ENCODE measurements at places on chromosomes 4 and X.

DNA sequence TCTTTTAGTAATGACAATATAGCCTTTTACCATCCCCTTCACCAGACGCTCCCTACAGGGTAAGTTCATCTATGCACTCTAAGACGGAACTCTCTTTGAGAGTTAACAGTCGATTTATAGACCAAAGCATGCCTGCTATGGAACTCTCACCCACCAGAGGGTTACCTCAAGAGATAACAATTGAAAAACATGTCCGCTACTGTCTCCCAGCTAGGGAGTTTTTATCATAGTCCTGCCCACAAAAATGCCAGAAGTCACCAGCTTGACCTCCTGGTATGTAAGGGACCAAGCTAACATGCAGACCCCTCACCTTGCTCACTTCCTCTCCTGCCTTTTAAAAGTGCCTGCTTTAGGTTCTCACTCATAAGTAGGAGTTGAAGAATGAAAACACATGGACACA lies 16.7 kb upstream of the YTHDC1 start:
- DNase-seq: no peak

GRCh38 chr4:93791570-93792195 lies 36.9 kb upstream of the ATOH1 start:
- DNase-seq: no peak

DNA sequence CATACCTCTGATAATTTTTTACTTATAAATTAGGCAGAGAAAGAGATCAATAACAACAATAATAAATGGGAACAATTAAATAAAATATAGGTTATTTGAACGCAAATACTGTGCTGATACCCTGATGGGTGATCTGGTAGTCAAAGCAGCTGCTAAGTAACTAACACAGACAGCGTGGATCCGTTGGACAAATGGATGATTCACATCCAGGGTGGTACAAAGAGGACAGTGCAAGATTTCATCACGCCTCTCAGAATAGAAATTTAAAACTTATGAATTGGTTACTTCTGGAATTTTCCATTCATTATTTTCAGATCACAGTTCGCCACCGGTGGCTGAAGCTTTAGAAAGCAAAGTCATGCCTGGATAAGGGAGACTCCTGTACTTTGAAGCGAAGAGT lies 1066.0 kb upstream of the ADGRL3 start:
- DNase-seq: no peak

- no peak for DNase-seq
These were observed 63.8 kb downstream of the ZNF718 start for GRCh38 chr4:188091-188490.

DNA sequence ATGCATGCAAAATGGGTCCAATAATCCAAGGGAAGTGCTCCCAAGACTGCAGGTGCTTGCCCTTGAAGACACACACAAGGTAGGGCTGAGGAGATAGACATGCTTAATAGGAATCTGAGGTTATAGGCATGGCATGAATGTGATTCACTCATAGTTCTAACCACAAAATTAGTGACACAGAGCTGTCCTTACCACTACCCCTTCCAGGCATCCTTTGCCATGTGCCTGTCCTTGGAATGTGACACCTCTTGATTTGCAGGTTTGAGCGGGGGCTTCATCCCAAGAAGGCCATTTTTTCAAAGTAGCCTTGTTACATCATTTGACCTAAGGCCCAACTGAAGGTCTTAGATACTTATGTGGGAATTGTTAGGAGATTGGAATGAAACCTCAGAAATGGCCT lies 112.5 kb downstream of the CCNG2 start:
- DNase-seq: no peak

DNA sequence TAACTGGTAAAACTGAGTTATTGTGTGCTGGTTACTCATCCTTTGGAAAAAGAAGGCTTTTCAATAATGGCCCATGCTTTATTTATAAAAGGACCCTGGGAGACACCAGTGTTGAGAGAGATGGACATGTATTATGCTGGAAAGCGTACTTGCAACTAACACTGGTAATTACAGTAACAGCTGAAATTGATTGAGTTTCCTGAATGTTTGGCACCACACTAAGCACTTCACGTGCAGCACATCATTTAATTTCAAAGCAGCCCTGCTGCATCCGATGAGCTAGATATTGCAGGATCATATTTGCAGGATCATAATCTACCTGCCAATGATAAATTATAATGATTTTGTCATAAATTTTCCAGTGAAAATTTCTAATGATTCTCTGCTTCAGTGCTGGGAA lies 81.5 kb downstream of the QRFPR start:
- no peak for DNase-seq

GRCh38 chr4:95590615-95591014 lies 41.8 kb upstream of the UNC5C start:
- no peak for DNase-seq

DNA sequence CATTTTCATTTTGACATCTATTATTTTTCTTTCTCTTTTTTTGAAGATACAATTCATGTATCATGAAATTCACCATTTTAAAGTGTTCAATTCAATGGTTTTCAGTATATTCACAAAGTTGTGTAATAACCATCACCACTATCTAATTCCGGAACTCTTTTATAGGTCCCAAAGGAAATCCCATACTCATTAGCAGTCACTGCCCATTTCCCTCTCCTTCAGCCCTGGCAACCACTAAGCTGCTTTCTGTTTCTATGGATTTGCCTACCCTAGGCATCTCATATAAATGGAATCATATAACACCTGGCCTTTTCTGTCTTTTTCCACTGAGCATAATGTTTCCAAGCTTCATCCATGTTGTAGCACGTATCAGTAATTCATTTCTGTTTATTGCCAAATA lies 3.2 kb upstream of the FGF2 start:
- no peak for DNase-seq

DNA sequence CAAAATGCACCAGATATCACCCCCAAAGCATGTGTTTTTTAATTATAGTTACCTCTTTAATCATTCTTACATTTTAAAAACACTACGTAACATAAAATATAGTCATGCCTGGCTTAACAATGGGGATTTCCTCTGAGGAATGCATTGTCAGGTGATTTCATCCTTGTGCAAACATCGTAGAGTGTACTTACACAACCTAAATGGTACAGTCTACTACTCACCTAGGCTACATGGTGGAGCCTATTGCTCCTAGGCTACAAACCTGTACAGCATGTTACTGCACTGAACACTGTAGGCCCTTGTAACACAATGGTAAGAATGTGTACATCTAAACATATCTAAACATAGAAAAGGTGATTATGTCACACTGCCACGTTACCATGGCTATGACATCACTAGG lies 208.6 kb downstream of the SPOCK3 start:
- DNase-seq: no peak

GRCh38 chr4:163923092-163923491 lies 428.6 kb downstream of the TMA16 start:
- no peak for DNase-seq

DNA sequence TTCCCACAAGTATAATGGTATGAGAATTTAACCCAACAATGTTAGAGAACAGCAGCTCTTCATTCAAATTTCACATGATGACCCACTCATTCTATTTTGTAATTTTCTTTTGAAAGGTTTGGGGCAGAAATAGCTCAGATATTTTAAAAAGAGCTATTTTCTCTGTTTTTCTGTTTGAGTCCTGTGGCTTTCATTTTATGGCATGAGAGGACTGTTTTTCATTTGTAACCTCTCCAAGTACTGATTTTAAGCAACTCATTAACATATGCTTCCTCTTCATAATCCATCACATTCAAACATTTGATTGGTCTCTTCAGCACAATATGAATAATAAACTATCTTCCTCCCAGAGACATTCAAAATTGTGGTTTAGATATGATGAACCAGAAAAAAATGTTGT lies 129.0 kb upstream of the TEX13A start:
- DNase-seq: no peak

- DNase-seq: no peak
These were observed 32.0 kb upstream of the COL25A1 start for GRCh38 chr4:109334129-109335105.

DNA sequence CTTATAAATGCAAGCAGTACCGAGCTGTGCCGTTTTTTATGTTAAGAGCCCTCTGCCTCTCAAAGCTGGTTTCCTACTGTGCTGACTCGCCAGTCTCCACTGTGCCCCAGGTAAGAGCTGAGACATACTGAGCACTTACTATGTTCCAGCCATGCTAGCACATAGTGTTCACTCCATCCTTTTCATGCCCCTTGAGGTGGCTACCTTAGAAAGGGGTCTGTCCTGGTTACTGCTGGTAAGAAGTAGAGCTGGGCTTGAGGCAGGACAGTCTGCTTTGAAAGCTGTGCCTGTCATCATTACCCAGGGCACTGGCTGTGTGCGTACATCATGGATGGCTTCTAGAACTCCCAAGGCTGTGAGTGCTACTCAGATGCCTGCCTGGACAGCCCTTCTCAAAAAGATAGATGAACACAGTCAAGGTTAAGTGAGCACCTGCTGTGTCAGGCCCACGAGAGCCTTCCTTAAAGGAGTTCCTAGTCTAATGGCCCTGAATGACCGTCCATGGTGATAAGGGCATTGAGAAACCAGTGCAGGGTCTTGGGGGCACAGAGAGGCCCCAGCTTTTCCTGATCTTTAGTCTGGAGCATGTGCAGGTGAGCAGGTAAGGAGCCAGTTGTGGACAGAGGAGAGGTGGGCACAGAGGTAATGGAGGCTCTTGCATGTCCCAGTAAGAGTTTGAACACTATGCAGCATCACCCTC lies 1.6 kb downstream of the STK32B start:
- no peak for DNase-seq

DNA sequence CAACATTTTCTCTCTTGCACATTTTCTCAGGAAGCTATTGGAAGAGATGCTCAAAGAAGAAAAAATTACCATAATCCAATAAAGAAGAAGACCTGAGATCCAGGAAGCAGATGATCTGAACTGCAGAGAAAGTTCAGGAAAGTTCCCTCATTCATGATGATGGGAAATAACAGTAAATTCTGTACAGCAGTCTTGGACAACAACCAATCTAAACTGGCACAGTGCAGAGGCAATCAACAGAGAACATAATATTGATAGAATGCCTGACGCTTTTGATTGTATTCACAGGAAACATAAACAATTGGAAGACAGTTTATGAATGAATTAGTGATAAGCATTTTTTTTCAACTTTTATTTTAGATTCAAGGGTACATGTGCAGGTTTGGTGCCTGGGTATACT lies 428.9 kb downstream of the KCTD8 start:
- no peak for DNase-seq

DNA sequence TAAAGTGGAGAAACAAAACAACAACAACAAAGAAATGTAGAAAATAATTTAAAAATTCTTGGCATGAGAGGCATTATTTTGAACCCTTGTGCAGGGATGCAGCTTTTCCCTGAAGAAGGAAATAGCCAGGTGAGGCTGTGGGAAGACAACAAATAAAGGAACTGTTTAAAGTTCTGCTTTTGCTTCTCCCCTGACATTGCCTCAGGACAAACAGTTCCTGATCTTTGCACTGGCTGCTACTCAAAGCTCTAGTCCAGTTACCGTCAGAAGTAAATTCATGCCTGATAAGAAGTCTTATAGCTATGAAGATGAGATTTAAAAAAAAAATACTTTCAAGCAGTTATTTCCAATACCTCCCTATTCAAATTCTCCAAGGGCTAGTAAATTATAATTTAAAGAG lies 233.8 kb downstream of the IL15 start:
- DNase-seq: no peak

- no peak for DNase-seq
These were observed 170.4 kb downstream of the PCDH18 start for GRCh38 chr4:137361756-137362470.

DNA sequence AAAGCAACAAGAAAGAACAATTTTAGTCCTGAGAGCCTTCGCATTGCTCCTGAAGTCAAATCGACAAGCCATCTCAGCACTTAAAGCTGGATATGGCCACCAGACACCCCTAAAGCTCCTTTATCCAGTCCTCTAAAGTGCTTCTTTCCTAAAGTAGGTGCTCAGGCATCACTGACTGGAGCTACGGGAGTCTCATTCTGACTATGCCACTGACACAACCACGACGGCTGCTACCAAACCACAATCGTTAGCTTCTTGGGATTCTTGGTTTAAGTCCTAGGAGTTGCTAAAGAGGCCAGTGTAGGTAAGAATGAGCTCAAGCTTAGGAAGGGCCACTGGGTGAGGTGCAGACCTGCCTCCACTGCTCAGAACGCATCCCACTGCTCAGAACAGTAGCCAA lies 1.0 kb downstream of the SLC10A6 start:
- DNase-seq: no peak

DNA sequence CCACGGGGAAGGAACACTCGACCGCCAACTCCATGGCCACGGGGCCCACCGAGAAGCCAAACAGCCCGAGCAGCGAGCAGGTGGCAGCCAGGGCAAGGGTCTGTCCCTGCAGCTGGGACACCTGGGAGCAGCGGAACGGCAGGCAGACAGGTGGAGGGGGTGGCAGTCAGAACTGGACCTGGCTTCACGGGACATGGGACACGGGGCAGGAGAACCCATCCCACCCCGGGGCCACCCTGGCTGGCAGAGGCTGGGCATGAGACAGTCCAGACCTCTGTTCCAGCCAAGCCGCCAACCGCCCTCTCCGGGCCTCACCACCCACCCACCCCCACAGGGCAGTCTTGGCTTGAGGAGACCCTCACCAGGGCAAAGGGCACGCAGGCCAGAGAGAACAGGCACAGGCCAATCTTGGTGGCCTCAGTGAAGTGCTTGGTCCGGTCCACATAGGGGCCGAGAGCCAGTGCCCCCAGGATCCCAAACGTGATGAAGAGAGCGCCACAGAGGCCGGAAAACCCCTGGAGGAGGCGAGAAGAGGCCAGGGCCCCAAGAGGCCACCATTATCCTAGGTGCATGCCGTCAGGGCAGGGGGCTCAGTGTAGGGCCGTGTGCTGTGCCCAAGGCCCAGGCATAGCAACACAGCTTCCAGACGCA lies 5.6 kb downstream of the SLC49A3 start:
- no peak for DNase-seq

- DNase-seq: peak; percentile 17
These were observed 840 bp upstream of the RPL34 start for GRCh38 chr4:108619372-108620100.

DNA sequence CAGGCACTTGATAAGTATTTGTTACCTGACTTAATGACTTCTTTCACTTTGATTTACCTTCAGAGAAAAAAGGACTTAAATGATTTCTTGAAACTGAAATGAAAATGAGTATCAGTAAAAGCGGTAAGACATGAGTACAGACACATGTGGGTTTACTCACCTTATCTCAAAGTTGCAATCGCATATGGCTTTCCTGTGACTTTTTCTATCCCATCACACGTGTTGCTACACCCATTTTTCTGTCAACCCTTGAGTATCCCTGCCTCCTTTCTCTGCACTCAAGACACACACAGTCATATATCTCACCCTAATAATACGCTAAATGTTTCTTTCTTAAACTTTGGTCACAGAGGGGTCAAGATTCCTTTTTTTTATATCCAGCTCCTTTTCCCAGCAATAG lies 11.0 kb upstream of the ARHGEF38 start:
- no peak for DNase-seq

DNA sequence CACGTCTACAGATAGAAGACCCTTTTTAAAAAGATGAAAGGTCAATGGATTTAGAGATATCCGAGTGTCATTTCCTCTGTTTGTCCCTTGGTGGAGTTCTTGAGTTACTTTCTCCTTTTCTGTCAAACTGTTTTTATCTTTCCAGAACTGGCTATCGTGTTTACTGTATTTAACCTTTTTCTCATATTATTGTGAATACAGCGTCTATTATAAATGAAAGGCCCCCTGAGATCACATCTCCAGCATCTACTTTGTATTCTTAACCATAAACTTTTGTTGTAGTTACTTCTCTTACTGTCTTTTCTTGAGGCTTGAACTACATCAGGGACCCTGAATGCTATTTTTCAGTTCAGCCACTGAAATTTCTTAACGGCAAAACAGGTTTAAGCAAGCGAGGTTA lies 4.0 kb upstream of the PCDH7 start:
- DNase-seq: no peak

Data from effector CD4-positive, alpha-beta T cell (primary cell).